ENCODE measurements at places on chromosomes 2 and 18.

GRCh38 chr2:135055182-135055786 is 3.2 kb downstream of the RAB3GAP1 start:
- peak; percentile 37 for DNase-seq

DNA sequence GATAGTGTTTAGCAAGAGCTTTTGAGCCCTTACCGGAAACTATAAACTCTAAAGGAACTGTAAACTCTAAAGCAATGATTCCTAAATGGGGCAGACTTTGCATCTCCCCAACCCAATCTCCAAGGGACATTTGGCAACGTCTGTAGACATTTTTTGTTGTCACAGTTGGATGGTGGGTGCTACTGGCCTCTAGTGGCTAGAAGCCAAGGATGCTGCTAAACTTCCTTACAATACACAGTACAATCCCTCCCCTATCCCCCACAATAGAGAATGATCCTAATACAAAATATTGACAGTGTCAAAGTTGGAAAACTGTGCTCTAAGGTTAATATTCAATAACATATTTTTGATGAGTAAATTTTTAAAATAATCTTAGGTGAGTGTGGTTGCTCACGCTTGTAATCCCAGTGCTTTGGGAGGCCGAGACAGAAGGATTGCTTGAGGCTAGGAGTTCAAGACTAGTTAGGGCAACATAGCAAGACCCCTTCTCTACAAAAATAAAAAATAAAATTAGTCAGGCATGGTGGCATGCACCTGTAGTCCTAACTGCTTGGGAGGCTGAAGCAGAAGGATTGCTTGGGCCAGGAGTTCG is 66.7 kb downstream of the PTPN4 start:
- peak; percentile 18 for DNase-seq

DNA sequence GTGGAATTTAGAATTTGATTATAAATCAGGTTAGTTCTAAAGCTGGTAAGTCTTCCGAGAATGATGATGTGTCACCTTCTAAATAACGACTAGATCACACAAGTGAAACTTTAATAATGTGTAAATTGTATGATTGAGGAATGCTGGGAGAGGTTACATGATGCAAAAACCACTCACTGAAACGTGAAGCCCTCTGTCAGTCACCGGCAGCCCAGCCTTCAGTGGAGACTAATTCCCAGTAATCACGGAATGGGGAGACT is 45.9 kb upstream of the ROCK2 start:
- DNase-seq, result no peak

DNA sequence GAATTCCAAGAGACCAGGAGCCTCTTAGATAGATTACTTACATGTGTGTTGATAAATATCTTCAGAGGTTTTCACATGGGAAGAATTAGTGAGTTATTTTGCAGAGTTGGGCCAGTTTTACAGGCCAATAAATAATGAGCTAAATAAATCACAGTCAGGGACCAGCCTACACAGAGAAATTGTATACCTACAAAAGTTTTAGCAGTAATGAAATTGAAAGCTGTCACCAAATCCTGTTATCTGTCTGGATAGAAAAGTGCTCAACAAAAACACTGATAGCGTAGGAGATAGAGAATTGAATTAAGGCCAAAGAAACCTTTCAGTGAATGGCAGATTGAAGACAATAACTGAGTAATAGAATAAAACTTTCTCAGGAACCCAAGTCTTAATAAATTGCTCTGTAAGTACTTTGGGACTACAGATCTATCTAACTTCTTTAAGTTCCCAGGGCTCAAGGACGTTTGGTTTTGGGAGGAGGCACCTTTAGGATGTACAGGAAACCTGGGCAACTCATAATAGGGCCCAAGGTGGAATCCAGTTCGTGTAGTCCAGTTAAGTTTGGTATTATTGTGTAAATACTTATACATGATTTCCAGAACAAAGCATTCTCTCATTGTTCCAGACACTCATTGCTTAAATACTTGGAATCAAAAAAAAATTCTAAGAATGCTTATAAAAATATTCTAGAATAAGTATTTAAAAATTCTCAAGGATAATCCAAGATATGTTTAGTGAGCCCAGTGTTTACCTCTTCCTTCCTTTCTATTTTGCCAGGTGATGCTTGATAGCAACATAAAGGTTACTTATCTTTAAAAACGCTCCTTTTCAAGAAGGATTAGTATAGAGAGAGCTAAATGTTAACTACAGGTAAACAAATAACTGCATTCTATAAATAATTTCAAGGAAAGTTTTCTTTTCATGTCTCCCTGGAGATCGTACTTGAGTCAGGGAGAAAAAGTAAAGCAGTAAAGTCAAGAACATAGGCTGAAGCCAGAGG is 134.5 kb downstream of the NCKAP5 start:
- peak; percentile 16 for DNase-seq

DNA sequence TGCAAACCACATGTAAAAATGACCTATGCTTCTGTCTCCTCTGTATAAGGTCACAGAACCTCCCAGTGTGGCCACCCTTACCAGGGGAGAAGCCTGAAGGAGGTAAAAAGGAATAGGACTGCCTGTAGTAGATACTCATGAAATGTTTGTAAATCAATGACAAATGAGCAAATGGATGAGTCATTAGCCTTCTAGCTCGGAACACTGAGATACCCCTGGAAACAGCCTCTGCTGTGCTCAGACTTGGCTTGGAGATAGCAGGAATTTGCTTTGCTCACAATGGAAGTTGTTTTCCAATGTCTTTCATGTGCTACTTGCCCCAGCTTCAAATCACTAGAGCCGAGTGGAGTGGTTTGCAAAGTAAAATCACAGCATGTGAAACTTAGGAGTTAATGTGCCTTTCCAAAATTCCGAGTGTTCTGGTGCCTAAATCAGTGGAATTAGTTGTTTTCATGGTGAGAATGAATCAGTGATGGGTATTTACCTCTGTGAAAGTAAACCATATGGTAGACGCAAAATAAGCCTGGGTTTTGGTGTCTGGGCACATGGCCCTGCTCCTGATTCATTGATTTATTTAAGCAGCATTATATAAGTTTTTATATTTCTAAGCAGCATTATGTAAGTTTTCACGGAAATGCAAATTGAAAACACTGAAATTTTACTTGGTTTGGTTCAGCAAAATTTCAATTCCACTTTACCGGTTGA is 154.0 kb upstream of the MAP3K20 start:
- DNase-seq, result peak; percentile 29

DNA sequence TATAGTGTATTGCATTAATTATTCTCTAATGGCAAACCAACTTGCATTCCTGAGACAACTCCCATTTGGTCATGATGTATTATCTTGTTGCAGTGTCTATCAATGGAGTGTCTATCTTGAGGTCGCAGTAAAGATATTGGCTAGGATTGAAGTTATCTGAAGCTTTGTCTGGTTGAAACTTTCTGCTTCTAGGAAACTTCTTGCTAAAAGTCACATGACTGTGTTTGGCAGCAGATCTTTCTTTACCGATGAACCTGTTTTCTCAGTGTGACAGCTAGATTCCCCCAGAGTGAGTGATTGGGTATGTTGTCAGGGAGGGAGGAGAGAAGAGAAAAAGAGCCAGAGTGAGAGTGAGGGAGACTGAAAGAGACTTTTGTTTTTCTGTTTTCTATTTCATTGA is 119.6 kb downstream of the QPCT start:
- DNase-seq, result no peak

- peak; percentile 24 for DNase-seq
Measured at GRCh38 chr18:25827961-25828561, 262.4 kb downstream of the SS18 start.

GRCh38 chr2:241753493-241753892 is 19.1 kb downstream of the D2HGDH start:
- DNase-seq, result no peak

GRCh38 chr2:157838442-157839161 is 37.5 kb downstream of the ACVR1 start:
- DNase-seq, result peak; percentile 73

GRCh38 chr2:105518897-105519296 is 120.0 kb upstream of the FHL2 start:
- no peak for DNase-seq

- DNase-seq, result no peak
Measured at GRCh38 chr2:230868161-230868946, 3.6 kb downstream of the ITM2C start.

DNA sequence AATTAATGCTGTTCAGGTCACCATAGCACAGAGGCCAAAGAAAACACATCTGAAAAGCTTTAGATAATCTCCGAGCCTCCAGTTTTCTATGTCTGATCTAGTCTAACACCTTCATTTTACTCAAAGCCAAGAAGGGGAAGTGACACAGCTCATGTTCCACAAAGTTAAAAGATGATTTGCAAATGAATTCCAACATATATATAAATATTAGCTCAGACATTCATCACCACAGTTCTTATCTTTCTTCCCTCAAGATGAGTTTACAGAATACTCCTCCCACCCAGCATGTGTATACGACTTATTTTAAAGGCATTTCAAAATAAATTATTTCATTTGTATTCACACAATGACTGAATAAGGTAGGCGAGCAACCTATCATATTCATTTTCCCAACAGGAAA is 82.4 kb downstream of the AAK1 start:
- no peak for DNase-seq

GRCh38 chr2:71507476-71507875 is 54.1 kb downstream of the DYSF start:
- DNase-seq, result no peak

DNA sequence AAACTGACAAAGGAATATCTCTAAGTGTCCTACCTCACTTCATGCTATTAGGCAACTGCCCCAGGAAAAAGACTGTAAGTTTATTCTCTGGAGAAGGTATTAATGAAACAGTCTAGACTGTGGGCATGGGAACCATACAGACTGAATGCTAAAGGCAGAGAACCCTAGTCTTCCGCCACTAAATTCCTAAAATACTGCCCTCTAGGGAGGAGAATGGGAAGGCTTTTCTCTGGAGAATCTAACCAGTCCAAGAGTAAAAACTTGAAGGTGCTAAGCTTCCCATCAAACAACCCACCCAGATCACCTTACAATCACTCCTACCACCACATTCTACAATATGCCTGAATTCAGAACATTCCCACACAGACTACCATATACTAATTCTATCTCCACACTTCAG is 3.4 kb downstream of the SRBD1 start:
- DNase-seq, result peak; percentile 15

- DNase-seq, result peak; percentile 82
Measured at GRCh38 chr2:70779911-70780545, 10.4 kb downstream of the FIGLA start.

DNA sequence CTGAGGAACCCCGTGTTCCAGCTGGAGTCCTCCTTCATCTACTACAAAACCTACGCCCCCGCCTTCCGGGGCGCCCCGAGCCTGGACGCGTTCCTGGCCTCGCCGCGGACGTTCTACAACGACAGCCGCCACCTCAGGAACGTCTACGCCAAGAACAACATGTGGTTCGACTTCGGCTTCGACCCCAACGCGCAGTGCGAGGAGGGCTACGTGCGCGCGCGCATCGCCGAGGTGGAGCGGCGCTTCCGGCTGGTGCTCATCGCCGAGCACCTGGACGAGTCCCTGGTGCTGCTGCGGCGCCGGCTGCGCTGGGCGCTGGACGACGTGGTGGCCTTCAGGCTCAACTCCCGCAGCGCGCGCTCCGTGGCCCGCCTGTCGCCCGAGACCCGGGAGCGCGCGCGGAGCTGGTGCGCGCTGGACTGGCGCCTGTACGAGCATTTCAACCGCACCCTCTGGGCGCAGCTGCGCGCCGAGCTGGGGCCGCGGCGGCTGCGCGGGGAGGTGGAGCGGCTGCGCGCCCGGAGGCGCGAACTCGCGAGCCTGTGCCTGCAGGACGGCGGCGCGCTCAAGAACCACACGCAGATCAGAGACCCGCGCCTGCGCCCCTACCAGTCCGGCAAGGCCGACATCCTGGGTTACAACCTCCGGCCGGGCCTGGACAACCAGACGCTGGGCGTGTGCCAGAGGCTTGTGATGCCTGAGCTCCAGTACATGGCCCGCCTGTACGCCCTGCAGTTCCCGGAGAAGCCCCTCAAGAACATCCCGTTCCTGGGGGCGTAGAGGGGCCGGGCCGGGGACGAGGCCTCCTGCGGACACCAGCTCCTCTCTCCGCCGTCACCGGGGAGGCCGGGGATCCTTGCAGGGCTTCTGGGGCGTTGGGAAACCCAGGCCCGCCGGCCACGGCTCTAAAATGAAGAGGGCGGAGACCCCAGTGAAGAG is 5.3 kb upstream of the NEU4 start:
- peak; percentile 83 for DNase-seq

Measured in AG20443 (cell line).